ENCODE measurements at places on chromosomes 2 and 18.

DNA sequence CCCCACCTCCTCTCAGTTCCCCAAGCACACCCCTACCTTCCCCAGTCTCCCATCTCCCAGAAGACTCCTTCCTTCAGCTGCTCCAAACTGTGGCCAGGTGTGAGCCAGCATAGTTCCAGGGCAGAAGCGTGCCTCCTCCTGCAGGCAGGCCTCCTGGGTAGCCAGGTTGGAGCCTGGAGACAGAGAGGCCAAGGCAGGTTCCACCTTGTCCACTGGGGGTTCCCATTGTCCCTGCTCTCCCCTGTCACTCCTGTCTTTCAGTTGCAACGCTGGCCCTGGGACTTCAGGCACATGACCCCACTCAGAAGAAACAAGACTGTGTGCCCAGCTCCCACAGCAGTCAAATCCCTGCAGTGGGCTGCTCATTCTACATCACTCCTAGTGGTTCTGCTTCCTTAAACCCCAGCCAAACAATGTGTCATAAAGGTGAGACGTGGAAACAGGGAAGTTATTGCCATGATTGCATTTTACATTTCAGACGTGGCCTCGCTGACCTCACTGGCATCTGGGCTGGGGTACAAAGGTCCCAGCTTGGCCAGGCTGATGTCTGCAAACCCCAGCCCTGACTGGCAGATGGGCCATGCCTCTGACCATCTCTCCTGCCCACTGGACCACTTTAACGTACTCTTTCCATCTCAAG, 96.5 kb upstream of the BOD1L2 start:
- no peak for DNase-seq

- DNase-seq, result no peak
Measured at GRCh38 chr18:58852629-58853028, 12.0 kb upstream of the ZNF532 start.

DNA sequence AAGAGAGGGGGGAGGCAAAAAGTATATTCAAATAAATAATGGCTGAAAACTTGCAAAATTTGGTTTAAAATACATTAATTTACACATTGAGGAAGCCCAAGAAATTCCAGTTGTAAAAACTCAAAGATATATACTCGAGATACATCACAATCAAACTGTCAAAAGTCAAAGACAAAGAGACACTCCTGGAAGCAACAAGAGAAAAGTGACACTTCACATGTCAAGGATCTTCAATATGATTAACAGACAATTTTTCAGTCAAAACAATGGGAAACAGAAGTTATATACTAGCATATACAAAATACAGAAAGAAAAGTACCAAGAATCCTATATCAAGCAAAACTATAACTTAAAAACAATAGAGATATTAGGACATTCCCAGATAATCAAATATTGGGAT, 170.2 kb downstream of the CCDC178 start:
- no peak for DNase-seq

GRCh38 chr2:213157242-213157641, 5.8 kb upstream of the IKZF2 start:
- DNase-seq, result no peak

- DNase-seq, result no peak
Measured at GRCh38 chr18:10365021-10365500, 89.4 kb upstream of the APCDD1 start.

- DNase-seq, result no peak
Measured at GRCh38 chr2:219875036-219875435, 247.6 kb downstream of the SLC4A3 start.

- no peak for DNase-seq
Measured at GRCh38 chr18:74486119-74486849, 9.9 kb upstream of the CNDP2 start.

DNA sequence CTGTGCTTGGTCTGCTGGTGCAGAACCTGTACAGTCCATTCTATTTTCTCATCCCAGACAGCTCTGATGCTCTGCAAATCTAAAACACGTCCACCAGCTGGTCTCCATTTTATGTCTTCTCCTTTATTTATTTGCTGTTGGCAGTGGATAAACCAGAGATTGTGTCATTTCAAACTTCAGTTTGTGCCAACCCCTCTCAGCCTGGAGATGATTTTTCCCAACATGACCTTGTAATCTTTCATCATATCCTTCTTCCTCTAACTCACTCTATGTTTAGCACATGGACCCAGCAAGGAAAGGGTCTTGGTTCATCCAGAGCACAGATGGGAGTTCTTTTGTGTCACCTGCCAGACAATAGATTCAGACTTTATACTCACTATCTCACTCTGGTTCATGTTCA, 273.2 kb downstream of the MTX2 start:
- DNase-seq, result no peak

GRCh38 chr18:77455004-77455403, 205.4 kb downstream of the GALR1 start:
- no peak for DNase-seq

GRCh38 chr18:13378150-13378549, 159.6 kb downstream of the LDLRAD4 start:
- no peak for DNase-seq

DNA sequence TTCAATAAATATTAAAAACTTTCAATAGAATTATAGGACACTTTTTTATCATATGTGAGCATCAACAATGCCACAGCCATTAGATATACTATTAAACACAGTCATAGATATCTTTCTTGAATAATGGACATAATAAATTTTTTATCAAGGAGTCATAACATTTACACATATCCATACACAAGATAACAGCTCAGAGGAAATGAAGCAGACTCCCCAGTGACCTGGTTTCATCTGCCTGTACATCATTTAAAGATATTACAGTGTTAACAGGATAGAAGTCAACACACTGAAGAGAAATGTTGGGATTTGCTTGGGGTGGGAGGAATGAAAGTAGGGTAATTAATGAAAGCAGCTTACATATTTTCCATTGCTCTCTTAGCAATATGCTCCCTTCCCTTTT, 5.1 kb downstream of the SCG2 start:
- DNase-seq, result no peak

DNA sequence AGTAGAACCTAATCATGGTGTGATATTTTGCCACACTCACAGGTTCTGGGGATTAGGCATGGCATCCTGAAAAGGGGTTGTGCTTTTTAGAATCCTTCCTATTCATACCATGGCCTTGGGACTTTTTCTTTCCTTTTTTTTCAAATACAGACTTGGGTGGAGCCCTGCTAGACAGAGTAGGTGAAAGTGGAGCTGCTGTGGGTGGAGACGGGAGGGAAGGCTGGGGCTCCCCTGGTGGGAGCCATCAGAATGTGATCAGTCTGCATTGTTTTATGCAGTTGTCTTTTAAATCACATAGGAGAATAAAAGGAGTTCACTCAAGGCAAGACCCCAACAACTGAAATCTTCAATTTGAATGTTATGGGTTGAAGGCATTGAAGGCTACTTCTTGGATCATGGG, 130.2 kb downstream of the VAPA start:
- DNase-seq, result no peak

DNA sequence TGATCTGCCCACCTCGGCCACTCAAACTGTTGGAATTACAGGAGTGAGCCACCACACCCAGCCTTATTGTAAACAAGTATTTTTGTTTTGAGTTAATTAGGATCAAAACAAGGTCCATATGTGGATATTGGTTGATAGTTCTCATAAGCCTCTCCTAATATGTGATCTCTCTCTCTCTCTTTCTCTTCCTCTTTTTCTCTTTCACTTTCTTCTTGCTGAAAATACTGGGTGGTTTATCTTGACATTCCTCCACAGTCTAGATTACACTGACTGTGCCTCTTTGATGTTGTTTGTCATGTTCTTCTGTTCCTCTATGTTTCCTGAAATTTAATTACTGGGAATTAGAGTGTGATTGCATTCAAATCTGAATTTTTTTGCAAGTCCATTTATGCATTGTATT, 547.5 kb upstream of the NRXN1 start:
- DNase-seq, result no peak

GRCh38 chr2:203498161-203498560, 36.9 kb downstream of the RAPH1 start:
- no peak for DNase-seq

GRCh38 chr2:18153741-18154140, 275.3 kb downstream of the KCNS3 start:
- DNase-seq, result no peak

- DNase-seq, result no peak
Measured at GRCh38 chr2:166238176-166238575, 110.4 kb upstream of the SCN1A start.

Measured in stimulated activated CD8-positive, alpha-beta memory T cell treated with anti-CD3 and anti-CD28 coated beads, Interleukin-2, amount 100 ng/mL, for 1 hour (primary cell).